ENCODE measurements at places on chromosomes 12 and 14.

GRCh38 chr12:41334390-41334789 lies 146.3 kb downstream of the PDZRN4 start:
- no peak for DNase-seq

GRCh38 chr12:83386527-83387264 lies 700.0 kb downstream of the TMTC2 start:
- no peak for DNase-seq

DNA sequence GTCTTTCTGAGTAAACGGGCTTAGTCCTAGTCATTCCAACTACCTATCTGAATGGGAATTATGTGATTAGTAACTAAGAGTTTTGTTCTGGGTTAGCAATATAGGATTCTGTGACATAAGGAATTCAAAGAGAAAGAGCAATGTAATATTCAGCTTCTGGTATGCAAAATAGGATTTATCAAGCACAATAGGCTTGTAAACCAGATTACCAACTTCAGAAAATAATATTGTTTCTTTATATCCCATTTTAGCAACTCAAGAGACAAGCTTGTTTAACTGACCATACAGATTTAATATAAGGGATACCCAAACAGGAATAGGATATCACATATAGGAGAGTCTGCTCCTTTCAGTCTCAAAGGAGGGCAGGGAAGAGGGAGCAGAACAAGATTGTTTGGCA lies 240.9 kb downstream of the CEP128 start:
- DNase-seq: no peak

GRCh38 chr14:95964901-95965300 lies 74.3 kb upstream of the C14orf132 start:
- DNase-seq: no peak

GRCh38 chr12:9033265-9033887 lies 44.0 kb downstream of the KLRG1 start:
- DNase-seq: no peak

DNA sequence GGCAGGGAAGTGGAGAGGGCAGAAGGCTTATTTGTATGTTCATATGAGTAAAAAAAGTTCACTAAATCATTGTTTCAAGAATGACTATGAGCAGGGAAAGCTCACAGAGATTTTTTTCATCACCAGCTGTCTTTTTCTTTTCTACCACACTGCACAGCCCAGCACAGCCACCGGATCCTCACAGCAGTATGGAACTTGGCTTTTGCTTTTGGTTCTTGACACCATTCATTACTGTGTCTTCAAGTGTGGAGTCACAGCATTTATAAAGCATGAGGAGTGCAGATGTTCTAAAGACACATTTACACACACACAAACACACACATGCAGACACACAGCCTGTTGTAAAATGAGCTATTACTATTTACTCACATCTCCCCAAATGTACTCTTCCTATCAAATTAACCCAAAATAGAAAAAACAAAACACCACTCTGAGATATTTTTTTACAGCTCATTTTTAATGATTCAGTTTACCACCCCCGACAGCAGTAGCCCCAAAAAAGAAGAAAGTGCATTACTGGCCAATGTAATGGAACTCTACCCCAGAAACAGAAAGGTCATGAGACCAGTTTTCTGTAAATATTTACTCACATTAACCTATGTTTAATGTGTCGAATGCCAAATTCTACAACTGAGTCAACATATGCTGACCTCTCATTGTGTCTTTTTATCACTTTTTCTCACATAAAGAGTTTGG lies 60.5 kb downstream of the BTG1 start:
- no peak for DNase-seq

DNA sequence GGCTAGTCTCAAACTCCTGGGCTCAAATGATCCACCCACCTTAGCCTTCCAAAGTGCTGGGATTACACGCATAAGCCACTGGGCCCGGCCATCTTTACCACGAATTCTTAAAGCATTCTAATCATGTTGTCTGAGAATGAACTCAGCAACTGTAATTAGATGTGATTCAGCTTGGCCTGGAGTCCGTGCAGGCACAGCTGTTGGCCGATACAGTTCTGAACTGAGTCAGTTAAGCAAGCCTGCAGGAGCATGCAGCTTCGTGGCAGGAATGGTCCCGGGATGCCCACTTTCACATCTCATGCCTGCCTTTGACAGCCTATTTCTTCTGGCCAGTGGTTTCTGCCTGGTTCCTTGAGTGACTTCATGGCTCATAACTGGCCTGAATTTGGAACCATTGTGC lies 194.1 kb downstream of the ANO6 start:
- no peak for DNase-seq

DNA sequence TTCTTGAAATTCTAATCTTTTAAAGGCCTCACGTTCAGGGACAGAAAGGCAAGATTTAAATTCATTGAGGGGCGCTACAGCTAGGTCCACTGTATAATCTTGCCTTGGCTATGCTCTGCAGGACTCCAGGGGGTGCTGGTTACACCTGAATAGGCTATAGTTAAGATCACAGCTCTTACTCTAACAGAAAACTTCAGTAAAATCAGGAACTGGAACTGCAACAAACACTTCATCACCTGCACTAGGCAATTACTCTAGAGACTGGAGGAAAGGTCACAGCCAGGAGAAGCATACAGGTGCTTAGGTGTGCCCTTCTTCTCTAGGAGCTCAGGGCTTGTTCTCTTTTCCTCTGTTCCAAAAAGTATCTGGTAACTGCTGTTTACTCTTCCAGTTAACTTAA lies 20.9 kb downstream of the SLCO1C1 start:
- no peak for DNase-seq

GRCh38 chr12:24778486-24779304 lies 170.2 kb downstream of the BCAT1 start:
- no peak for DNase-seq

GRCh38 chr14:89507521-89507920 lies 90.5 kb upstream of the FOXN3 start:
- no peak for DNase-seq

DNA sequence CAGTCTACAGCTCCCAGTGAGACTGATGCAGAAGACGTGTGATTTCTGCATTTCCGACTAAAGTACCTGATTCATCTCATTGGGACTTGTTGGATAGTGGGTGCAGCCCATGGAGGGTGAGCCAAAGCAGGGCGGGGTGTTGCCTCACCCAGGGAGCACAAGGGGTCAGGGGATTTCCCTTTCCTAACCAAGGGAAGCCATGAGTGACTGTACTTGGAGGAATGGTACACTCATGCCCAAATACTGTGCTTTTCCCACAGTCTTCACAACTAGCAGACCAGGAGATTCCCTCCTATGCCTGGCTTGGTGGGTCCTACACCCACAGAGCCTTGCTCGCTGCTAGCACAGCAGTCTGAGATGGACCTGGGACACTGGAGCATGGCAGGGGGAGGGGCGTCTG lies 21.0 kb upstream of the ABCC9 start:
- no peak for DNase-seq

GRCh38 chr12:119687406-119687805 lies 19.5 kb downstream of the PRKAB1 start:
- no peak for DNase-seq

DNA sequence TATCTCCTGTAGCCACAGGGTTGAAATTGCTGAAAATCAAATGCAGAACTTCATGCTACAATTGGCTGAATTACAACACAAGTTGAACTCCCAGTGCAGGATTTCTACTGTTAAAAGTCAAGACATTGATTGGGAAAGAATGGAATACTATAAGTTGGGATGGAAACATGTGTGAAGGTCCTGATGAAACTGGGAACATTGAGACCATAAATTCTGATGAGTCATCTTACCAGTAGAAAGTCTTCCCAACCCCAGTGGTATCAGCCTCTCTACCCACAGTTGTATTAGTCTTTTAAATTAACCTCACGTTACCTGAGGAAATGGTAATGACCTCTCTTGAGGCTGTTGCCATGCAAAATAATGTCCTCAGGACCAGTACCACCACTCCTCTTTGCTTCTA lies 27.4 kb upstream of the DYRK2 start:
- no peak for DNase-seq

- no peak for DNase-seq
Measured at GRCh38 chr14:89085737-89086382, 261.4 kb downstream of the TTC8 start.

DNA sequence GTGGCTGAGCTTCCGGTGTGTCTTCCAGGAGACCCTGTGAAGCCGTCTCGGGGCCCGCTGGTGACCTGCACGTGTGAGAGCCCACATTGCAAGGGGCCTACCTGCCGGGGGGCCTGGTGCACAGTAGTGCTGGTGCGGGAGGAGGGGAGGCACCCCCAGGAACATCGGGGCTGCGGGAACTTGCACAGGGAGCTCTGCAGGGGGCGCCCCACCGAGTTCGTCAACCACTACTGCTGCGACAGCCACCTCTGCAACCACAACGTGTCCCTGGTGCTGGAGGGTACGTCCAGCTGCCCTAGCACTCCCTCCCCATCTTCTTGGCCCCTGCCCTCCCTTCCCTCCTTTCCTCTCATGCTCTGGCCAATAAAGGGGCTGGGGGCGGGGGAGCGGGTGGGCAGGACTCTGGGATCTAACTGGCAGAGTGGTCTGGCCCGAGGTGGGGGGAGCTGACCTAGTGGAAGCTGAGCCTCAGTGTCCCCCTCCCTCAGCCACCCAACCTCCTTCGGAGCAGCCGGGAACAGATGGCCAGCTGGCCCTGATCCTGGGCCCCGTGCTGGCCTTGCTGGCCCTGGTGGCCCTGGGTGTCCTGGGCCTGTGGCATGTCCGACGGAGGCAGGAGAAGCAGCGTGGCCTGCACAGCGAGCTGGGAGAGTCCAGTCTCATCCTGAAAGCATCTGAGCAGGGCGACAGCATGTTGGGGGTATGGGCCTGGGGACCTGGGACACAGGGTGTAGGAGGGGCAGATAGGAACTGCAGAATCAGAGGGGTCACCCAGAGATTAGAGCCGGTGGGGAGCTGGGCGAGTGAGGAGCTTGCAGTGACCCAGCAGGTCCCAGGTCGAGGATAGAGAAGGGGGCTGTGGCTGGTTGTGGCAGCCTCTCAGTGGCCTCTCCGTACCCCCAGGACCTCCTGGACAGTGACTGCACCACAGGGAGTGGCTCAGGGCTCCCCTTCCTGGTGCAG lies 6.0 kb downstream of the ACVRL1 start:
- DNase-seq: no peak
